ENCODE measurements at places on chromosomes 12 and 14. TPM values are rescaled to one million over a fixed set of nuclear protein-coding genes. Genes with fewer than 3 reads are reported as not detected.

The FOXG1 gene
- not detected for total RNA-seq

The FAM90A1 gene
- total RNA-seq: 0.11 TPM

- DNase-seq: no peak
These were observed 2.7 kb downstream of the APPL2 start for GRCh38 chr12:105233041-105233905.

GRCh38 chr12:28517101-28517500, 326.8 kb downstream of the CCDC91 start:
- DNase-seq: no peak

GRCh38 chr12:24544368-24544767, 404.5 kb downstream of the BCAT1 start:
- no peak for DNase-seq

GRCh38 chr12:47891356-47891755, 13.4 kb downstream of the VDR start:
- no peak for DNase-seq

The CLEC4A gene
- total RNA-seq: 0.83 TPM

Measured in activated naive CD8-positive, alpha-beta T cell treated with anti-CD3 and anti-CD28 coated beads, Interleukin-2, amount 10 ng/mL, durations not matched to agents 7 days and 5 days (primary cell).